Iris pigment epithelial cell (primary cell): ENCODE measurements at places on chromosomes 3 and 15.

DNA sequence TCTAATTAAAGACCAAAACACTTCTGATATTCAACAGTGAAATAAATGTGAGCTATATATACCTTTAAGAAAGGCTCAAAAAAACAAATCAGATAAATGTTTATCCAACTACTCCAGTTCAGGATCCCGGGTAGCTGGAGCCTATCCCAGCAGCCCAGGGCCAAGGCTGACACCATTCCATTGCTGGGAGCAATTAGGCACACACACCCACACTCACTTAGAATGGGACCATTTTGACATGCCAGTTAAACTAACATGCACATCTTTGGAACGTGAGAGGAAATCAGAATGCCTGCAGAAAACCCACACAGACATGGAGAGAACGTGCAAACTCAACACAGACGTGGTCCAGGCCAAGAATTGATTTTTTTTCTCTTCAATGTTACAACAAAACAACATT, 30.0 kb upstream of the PLSCR4 start:
- DNase-seq: no peak

GRCh38 chr3:169327546-169328356, 335.8 kb downstream of the MECOM start:
- DNase-seq: no peak

- DNase-seq: no peak
Measured at GRCh38 chr3:9703240-9703639, 393 bp upstream of the CPNE9 start.

- no peak for DNase-seq
Measured at GRCh38 chr3:57393977-57394376, 101.5 kb upstream of the ASB14 start.
